ENCODE measurements at places on chromosomes 7 and 10. TPM values are rescaled to one million over a fixed set of nuclear protein-coding genes. Genes with fewer than 3 reads are reported as not detected.

The UCMA gene
- not detected for total RNA-seq

The TMEM270 gene
- not detected for total RNA-seq

The FKBP6 gene
- total RNA-seq: not detected

The PLPP4 gene
- not detected for total RNA-seq

The TBXAS1 gene
- total RNA-seq: 30.1 TPM

The ADD3 gene
- total RNA-seq: 659 TPM
